Left renal pelvis (tissue), 4 donors: ENCODE measurements at places on chromosomes 16 and 17.

- no peak for DNase-seq
Measured at GRCh38 chr16:23865853-23866252, 30.1 kb downstream of the PRKCB start.

- DNase-seq, result no peak
Measured at GRCh38 chr17:8192070-8192815, 2.3 kb upstream of the BORCS6 start.

DNA sequence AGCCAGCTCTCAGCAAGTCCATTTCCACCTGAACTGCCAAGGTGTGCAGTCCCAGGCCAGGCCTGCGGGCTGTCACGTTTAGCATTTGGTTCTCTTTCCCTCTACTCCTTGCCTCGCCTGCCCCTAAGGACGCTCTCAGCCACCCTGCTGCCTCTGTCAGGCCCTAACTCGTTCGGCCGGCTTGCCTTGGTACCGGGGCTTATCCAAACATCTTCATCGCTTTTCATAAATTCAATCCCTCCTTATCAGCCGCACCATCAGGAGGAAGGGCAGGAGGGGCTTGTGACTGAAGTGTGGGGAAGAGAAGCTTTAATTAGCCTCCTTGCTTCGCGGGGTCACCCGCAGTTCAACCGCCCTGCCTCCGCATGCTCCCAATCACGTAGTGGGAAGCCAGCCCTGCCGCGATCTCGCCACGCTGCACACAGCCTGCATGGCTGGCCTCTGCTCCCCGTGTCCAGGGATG, 231.1 kb downstream of the SOX9 start:
- DNase-seq, result no peak

GRCh38 chr17:76515274-76515949, 14.2 kb upstream of the RHBDF2 start:
- DNase-seq, result no peak
